ENCODE measurements at places on chromosomes 1 and 21.

DNA sequence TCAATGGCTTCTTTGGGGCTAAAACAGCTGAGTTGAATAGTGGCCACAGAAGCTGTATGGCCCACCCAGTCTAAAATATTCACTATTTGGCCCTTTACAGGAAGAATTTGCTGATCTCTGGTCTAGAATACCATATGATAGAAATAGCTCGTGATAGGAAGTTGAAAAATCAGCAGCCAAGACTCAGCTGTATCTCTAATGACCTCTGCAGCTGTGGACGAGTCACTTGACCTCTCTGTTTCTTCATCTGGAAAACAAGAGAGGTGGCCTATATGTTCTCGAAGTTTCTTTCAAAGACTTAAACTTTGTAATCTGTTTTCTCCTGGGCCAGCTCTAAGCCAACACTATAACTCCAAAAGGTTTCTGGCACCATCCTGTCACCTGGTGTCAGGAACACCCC is 129.2 kb downstream of the ZBTB18 start:
- H3K4me3 ChIP-seq = no peak overlapping the region
- no peaks in the 10 kb centered on the region for H3K4me1 ChIP-seq
- no peaks in the 10 kb centered on the region for H3K36me3 ChIP-seq
- H3K27ac ChIP-seq = no peak overlapping the region
- no peaks in the 10 kb centered on the region for H3K27me3 ChIP-seq

GRCh38 chr1:244067893-244068292 is 16.8 kb downstream of the ZBTB18 start:
- H3K27me3 ChIP-seq = no peaks in the 10 kb centered on the region
- H3K4me1 ChIP-seq = peaks cover 42% of the 10 kb centered on the region
- no peaks in the 10 kb centered on the region for H3K36me3 ChIP-seq
- DNase-seq = no peak

DNA sequence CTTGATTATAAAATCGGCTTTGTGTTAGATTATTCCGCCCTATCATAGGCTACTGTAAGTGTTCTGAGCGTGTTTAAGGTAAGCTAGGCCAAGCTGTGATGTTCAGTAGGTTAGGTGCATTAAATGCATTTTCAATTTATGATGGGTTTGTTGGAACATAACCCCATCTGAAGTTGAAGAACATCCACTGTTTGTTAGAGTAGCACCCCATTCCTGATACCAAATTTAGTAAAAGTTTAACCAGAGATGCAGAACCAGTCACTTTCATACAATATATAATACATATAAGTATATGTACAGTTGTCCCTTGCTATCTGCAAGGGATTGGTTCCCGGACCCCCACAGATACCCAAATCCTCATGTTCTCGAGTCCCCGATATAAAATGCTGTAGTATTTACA is 16.1 kb downstream of the UBASH3A start:
- peaks cover 3% of the 10 kb centered on the region for H3K27me3 ChIP-seq
- H3K4me3 ChIP-seq = no peak overlapping the region
- H3K36me3 ChIP-seq = no peaks in the 10 kb centered on the region
- no peak for DNase-seq
- H3K27ac ChIP-seq = no peak overlapping the region

DNA sequence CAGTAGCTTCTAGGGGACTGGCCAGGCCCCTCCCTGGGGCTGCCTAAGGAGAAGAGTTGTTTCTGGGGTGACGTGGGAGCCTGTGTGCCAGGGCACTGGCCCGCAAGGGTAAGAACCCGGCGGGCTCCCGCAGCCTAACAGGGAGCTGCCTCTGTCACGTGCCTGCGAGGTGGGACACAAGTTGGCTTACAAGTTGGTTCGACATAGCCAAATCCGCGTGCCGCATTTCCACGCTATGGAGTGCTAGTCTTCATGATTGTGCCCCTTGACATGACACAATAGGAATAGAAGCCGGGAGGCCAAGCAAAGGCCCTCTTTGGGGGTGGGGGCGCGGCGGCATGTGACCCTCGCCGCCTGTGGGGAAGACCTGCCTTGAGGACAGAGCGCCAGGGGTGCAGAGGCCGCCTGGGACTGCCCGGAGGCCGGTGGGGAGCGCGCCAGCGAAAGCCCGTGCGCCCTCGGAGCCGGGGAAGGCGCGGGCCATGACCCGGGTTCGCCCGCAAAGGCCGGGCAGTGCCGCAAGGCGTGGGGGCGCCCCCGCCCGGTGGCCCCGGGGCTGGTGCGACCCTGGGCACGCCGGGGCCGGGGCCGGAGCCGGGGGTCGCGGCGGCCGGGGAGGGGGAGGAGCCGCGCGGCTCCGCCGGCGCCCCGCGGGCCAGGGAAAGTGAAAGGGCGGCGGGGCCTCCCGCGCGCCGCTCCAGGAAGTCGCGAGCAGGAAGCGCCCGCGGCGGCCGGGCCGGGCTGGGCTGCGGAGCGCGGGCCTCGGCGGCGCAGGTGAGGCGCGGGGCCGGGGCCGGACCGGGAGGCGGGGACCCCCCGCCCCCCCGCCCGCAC is at the start of gene SLC37A1:
SLC37A1 (plus strand) TSS at position 702 of the 834 bp plus-strand sequence. CDS start 4,603 bp downstream, outside the sequence.
- no peaks in the 10 kb centered on the region for H3K27me3 ChIP-seq
- H3K4me1 ChIP-seq = peaks cover 9% of the 10 kb centered on the region
- peaks cover 1% of the 10 kb centered on the region for H3K36me3 ChIP-seq
- no peak for DNase-seq
- peak within 1 kb of the TSS; percentile 67 for H3K27ac ChIP-seq
- H3K4me3 ChIP-seq = peak within 1 kb of the TSS; percentile 86

DNA sequence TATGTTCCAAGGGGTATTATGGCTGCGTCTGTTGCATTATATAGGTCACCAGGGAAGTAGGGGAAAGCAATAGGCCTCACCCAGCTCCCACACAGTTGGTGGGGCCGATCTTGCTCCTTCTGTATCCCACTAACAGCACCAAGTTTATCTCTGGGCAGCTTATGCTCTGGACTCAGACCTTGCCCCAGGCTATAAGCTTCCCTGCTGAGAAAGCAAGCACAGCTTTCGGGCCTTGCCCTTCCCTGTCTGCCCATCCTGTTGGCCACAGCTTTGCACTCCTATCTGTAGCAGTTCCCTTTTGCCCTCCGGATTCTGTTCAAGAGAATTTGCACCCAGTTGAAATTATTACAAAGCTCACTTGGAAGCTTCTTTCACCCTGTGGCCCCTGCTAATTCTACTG is 12.9 kb downstream of the KCNE1 start:
- H3K36me3 ChIP-seq = peaks cover 3% of the 10 kb centered on the region
- no peak overlapping the region for H3K27ac ChIP-seq
- no peak overlapping the region for H3K4me3 ChIP-seq
- H3K4me1 ChIP-seq = no peaks in the 10 kb centered on the region

DNA sequence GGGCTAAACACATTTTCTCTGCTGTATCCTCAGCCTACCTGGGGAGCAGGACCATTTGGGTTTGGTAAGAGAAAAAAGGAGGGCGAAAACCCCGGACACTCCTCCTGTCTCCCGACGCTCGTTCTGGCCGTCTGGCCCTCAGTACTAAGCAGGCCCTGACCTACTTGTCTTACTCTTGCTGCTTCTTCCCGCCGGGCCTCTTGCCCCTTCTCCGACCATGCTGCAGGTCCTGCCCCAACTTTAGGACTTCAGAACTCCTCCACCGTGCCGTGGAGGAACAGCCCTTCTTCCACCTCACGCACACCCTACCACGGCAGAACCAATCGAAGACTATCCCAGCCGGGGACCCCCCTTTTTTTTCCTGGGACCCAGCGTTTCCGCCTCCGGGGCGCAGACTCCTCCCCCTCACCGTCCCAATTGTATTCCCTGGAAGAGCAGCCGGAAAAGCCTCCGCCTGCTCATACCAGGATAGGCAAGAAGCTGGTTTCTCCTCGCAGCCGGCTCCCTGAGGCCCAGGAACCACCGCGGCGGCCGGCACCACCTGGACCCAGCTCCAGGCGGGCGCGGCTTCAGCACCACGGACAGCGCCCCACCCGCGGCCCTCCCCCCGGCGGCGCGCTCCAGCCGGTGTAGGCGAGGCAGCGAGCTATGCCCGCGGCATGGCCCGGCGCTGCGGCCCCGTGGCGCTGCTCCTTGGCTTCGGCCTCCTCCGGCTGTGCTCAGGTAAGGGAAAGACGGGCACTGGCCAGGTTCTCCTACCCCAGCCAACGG is at the start of gene CHRNB2:
CHRNB2 (plus strand) TSS at position 393 of the 771 bp plus-strand sequence; CDS start at position 660, 267 bp downstream.
- no peak within 1 kb of the TSS for H3K27ac ChIP-seq
- H3K4me3 ChIP-seq = no peak within 1 kb of the TSS
- peaks cover 2% of the 10 kb centered on the region for H3K27me3 ChIP-seq
- peak; percentile 72 for DNase-seq
- H3K36me3 ChIP-seq = no peaks in the 10 kb centered on the region
- H3K4me1 ChIP-seq = peaks cover 3% of the 10 kb centered on the region

DNA sequence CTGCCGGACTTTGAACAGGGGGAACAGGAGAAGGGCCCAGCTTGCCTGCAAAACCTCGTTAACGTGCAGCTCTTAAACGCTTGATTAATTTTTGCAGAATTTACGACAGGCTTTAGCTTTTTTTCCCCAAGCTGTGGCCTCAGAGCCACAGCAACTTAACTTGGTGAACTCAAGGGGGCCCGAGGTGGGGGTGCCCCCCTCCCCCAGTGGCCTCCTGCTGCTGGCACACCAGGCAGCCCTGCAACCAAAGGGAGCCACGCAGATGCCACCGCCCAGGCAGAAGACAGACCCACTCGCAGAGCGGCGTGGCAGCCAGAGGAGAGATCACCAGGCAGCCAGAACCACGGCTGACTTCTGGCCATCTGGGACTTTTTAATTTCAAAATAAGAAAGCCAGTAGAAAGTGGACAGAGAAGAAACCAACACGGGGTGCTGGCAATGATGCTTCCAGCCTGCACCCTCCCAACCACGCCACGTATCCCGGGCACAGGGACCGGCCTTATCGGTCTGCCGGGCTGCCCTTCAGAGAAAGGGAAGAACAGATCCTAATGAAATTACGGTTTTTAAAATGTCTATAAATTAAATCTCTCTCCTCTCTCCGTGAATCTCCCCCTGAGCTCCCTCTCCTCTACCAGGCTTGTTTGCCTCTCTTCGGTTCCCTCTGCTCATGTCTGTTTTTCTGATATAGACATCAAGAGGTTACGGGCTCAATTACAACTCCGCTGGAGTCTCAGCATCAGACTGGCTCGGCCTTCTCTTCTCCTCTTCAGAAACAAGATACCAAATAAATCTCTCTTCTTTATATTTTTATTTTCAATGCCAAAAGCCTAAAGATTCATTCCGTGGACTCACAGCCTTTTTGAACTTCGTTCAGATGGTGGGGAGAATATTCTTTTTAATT is 6.4 kb downstream of the CASZ1 start:
- H3K27me3 ChIP-seq = no peaks in the 10 kb centered on the region
- H3K27ac ChIP-seq = no peak overlapping the region
- no peaks in the 10 kb centered on the region for H3K36me3 ChIP-seq
- H3K4me3 ChIP-seq = no peak overlapping the region
- peaks cover 13% of the 10 kb centered on the region for H3K4me1 ChIP-seq
- DNase-seq = no peak

GRCh38 chr1:66176012-66176715 is 357.8 kb upstream of the SGIP1 start:
- DNase-seq = no peak
- H3K27me3 ChIP-seq = no peaks in the 10 kb centered on the region
- H3K4me1 ChIP-seq = no peaks in the 10 kb centered on the region
- no peak overlapping the region for H3K27ac ChIP-seq
- no peaks in the 10 kb centered on the region for H3K36me3 ChIP-seq

GRCh38 chr21:39668369-39668768 is 55.6 kb downstream of the B3GALT5 start:
- H3K27me3 ChIP-seq = peaks cover 5% of the 10 kb centered on the region
- no peaks in the 10 kb centered on the region for H3K4me1 ChIP-seq
- H3K4me3 ChIP-seq = no peak overlapping the region
- no peak for DNase-seq
- no peak overlapping the region for H3K27ac ChIP-seq

DNA sequence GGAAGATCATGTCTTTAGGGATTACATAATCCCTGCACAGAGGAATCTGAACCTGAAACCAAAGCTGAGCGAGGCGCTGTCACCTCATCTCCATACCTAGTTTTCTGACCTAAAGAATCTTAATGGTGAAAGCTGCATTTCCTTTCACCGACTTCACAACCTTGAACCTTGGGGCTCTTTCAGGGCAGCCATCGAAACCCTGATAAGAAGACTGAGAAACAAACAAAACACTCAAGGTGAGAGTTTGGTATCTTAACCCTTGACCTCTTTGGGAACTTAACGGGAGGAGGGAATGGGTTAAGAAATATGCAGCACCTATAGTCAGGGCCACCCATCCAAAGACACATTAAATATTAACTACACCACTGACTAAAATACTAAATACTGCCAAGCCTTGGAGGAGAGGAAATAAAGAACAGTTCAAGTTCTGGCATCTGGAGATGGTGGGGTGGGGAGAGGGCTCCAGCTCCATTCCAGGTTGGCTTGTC is 2.0 kb downstream of the C1orf116 start:
- H3K4me3 ChIP-seq = no peak overlapping the region
- no peaks in the 10 kb centered on the region for H3K27me3 ChIP-seq
- DNase-seq = no peak
- H3K27ac ChIP-seq = no peak overlapping the region
- peaks cover 18% of the 10 kb centered on the region for H3K4me1 ChIP-seq

GRCh38 chr1:240608707-240609106 is 3.2 kb downstream of the GREM2 start:
- no peak overlapping the region for H3K27ac ChIP-seq
- no peak for DNase-seq
- H3K27me3 ChIP-seq = no peaks in the 10 kb centered on the region
- no peaks in the 10 kb centered on the region for H3K36me3 ChIP-seq

DNA sequence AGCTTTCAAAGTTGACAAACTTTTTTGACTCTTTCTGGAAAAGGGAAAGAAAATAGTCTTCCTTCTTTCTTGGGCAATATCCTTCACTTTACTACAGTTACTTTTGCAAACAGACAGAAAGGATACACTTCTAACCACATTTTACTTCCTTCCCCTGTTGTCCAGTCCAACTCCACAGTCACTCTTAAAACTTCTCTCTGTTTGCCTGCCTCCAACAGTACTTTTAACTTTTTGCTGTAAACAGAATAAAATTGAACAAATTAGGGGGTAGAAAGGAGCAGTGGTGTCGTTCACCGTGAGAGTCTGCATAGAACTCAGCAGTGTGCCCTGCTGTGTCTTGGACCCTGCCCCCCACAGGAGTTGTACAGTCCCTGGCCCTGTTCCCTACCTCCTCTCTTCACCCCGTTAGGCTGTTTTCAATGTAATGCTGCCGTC is 160.8 kb upstream of the SGIP1 start:
- no peak overlapping the region for H3K27ac ChIP-seq
- peaks cover 9% of the 10 kb centered on the region for H3K36me3 ChIP-seq
- no peaks in the 10 kb centered on the region for H3K4me1 ChIP-seq
- H3K4me3 ChIP-seq = no peak overlapping the region
- no peak for DNase-seq
- no peaks in the 10 kb centered on the region for H3K27me3 ChIP-seq

DNA sequence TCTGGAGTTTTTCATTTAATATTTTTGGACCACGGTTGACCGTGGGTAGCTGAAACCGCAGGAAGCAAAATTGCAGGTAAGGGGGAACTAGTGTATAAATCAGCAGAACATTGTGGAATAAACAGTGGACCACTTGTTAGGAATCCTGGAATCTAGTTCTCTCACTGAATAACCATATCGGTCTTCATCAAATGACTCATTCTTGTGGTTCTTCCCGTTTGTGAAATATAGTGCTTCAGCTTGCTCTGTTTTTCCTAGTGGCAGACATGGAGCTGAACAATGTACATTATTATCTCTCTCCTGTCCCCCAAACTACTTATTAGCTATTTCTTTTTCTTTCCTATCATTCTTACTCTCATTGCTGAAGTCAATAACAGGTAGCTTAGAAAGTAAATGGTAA is 61.9 kb downstream of the HSPA13 start:
- no peaks in the 10 kb centered on the region for H3K36me3 ChIP-seq
- no peak overlapping the region for H3K4me3 ChIP-seq
- H3K27ac ChIP-seq = no peak overlapping the region
- H3K4me1 ChIP-seq = no peaks in the 10 kb centered on the region
- H3K27me3 ChIP-seq = peaks cover 2% of the 10 kb centered on the region

- no peaks in the 10 kb centered on the region for H3K27me3 ChIP-seq
- no peak for DNase-seq
- H3K4me3 ChIP-seq = no peak overlapping the region
These were observed 20.7 kb upstream of the GNG4 start for GRCh38 chr1:235670157-235670776.
